Tibial nerve (tissue), 4 donors: ENCODE measurements at places on chromosomes 12 and 14. TPM values are rescaled to one million over a fixed set of nuclear protein-coding genes. Genes with fewer than 3 reads are reported as not detected.

The AMDHD1 gene
- not detected for total RNA-seq

The LAG3 gene
- total RNA-seq = 1.2 TPM

DNA sequence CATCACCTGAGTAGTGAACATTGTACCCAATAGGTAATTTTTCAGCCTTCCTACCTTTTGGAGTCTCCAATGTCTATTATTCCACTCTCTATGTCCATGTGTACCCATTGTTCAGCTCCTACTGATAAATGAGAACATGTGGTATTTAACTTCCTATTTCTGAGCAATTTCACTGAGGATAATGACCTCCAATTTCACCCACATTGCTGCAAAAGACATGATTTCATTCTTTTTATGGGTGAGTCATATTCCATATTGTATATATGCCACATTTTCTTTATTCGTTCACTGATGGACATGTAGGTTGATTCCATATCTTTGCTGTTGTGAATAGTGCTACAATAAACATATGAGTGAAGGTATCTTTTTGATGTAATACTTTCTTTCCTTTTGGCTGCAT lies 16.4 kb upstream of the BTG1 start:
- H3K27ac ChIP-seq = no peak overlapping the region
- no peaks in the 10 kb centered on the region for H3K36me3 ChIP-seq

DNA sequence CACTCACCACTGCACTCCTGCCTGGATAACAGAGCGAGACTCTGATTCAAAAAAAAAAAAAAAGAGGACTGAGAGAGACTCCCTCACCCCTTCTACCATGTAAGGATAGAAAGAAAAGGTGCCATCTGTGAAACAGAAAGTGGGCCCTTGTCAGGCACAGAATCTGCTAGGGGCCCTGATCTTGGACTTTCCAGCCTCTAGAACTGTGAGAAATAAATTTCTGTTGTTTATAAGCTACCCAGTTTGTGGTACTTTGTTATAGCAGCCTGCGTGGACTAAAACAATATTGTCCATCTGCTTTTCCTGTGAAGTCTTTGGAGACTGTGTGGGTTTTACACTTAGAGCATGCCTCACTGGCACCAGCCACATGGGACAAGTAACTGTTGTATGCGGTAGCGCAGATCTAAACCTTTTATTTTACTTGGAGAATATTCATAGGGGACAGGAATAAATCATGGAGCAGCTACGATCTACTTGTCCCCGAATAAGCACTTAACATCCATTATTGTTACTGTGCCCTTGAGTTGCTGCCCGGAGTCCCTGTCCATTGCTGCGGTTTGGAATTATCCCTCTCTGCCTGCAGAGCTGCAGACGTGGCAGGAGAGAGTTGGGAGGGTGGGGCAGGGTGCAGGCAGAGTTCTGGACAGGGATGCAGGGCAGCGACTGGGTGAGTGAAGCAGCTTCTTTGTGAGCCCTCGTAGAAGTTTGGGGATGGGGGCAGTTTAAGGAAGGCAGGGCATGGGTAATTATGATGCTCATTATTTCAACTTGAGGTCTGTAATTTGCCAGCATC lies 52.4 kb upstream of the STON2 start:
- no peaks in the 10 kb centered on the region for H3K27me3 ChIP-seq
- no peak overlapping the region for H3K4me3 ChIP-seq
- no peaks in the 10 kb centered on the region for H3K36me3 ChIP-seq
- H3K4me1 ChIP-seq = peaks cover 27% of the 10 kb centered on the region
- H3K27ac ChIP-seq = no peak overlapping the region
- DNase-seq = no peak

- no peaks in the 10 kb centered on the region for H3K27me3 ChIP-seq
- H3K4me1 ChIP-seq = peaks cover 5% of the 10 kb centered on the region
- peak overlapping the region; percentile 64 for H3K27ac ChIP-seq
- H3K4me3 ChIP-seq = no peak overlapping the region
Observed at GRCh38 chr14:103130965-103131364, 7.7 kb downstream of the TNFAIP2 start.

DNA sequence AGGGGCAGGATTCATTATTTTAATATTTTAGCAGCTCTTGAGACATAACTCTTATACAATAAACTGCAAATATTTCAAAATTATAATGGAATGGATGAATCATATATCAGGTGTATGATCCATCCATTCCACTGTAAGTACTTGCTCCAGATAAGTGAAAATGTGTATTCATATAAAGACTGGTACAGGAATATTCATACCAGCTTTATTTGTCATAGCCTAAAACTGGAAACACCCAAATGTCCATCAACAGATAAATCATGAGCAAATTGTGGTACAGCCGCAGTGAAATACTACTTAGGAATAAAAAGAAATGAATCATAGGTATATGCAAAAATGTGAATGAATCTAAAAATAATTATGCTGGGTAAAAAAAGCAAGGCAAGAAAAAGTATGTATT lies 263.6 kb upstream of the SYT10 start:
- H3K4me1 ChIP-seq = no peaks in the 10 kb centered on the region
- no peak overlapping the region for H3K4me3 ChIP-seq
- DNase-seq = no peak
- H3K36me3 ChIP-seq = no peaks in the 10 kb centered on the region

The TGFB3 gene
- 3.1 TPM for total RNA-seq

The APOLD1 gene
- 43.7 TPM for total RNA-seq

DNA sequence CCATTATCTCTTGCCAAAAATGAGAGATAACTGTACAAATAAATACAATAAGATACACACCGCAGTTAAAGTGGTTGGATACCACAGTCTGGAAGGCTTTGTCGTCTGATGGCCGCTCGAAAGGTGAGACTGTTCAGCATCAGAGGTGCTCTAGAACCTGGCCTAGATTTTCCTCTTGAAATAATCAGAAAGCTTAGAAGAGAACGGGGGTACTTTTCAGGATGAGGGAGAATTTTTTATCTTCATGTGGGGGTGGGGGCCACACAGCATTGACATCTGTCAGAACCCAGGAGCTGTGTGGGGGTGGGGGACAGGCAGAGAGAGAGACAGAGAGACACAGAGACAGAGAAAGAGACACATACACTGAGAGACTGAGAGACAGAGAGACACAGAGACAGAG lies 90.5 kb downstream of the GALNT9 start:
- H3K27me3 ChIP-seq = peaks cover 9% of the 10 kb centered on the region
- no peak overlapping the region for H3K4me3 ChIP-seq
- no peaks in the 10 kb centered on the region for H3K36me3 ChIP-seq
- H3K27ac ChIP-seq = no peak overlapping the region
- no peak for DNase-seq
- no peaks in the 10 kb centered on the region for H3K4me1 ChIP-seq

- no peak for DNase-seq
- no peaks in the 10 kb centered on the region for H3K36me3 ChIP-seq
- no peak overlapping the region for H3K4me3 ChIP-seq
- no peaks in the 10 kb centered on the region for H3K27me3 ChIP-seq
Observed at GRCh38 chr12:129886541-129886940, 17.3 kb downstream of the TMEM132D start.

The OTX2 gene
- not detected for total RNA-seq

GRCh38 chr12:74111688-74112360 lies 425.8 kb upstream of the ATXN7L3B start:
- no peak overlapping the region for H3K4me3 ChIP-seq
- no peaks in the 10 kb centered on the region for H3K4me1 ChIP-seq
- H3K27me3 ChIP-seq = no peaks in the 10 kb centered on the region
- no peak for DNase-seq
- H3K27ac ChIP-seq = no peak overlapping the region

- no peak for DNase-seq
- H3K4me1 ChIP-seq = no peaks in the 10 kb centered on the region
- H3K27me3 ChIP-seq = no peaks in the 10 kb centered on the region
- H3K27ac ChIP-seq = no peak overlapping the region
- no peaks in the 10 kb centered on the region for H3K36me3 ChIP-seq
Observed at GRCh38 chr12:52356031-52356761, 11.1 kb downstream of the KRT85 start.

DNA sequence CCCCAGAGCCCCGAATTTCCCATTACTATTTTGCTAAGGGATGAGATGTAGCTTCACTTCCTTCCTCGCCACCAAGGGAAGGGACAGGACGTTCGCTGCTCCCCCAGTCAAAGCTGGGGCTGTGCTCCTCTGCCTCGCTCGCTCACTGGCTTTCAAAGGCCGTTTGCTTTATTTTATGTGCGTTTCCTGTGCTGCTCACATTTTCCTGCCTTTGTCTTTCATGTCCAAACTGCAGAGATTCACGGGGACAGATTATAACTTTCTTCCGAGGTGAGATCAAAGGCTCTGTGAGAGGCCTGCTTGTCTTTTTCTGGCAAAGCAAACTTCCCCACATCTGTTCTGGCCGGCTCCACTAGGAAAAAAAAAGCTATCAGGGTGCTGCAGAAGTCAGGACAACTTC lies 76.0 kb upstream of the FZD10 start:
- H3K27ac ChIP-seq = no peak overlapping the region
- no peaks in the 10 kb centered on the region for H3K4me1 ChIP-seq
- H3K4me3 ChIP-seq = no peak overlapping the region
- no peaks in the 10 kb centered on the region for H3K36me3 ChIP-seq
- DNase-seq = no peak

- no peak overlapping the region for H3K27ac ChIP-seq
- H3K4me1 ChIP-seq = no peaks in the 10 kb centered on the region
- H3K36me3 ChIP-seq = no peaks in the 10 kb centered on the region
Observed at GRCh38 chr12:121334513-121335343, 17.5 kb downstream of the ANAPC5 start.

GRCh38 chr14:101033006-101033405 lies 129.5 kb upstream of the RTL1 start:
- peaks cover 15% of the 10 kb centered on the region for H3K36me3 ChIP-seq
- no peaks in the 10 kb centered on the region for H3K27me3 ChIP-seq
- no peak overlapping the region for H3K27ac ChIP-seq

- no peaks in the 10 kb centered on the region for H3K27me3 ChIP-seq
- H3K4me1 ChIP-seq = no peaks in the 10 kb centered on the region
- H3K4me3 ChIP-seq = no peak overlapping the region
- no peak overlapping the region for H3K27ac ChIP-seq
- H3K36me3 ChIP-seq = no peaks in the 10 kb centered on the region
Observed at GRCh38 chr14:34931206-34931605, 51.6 kb upstream of the SRP54 start.

DNA sequence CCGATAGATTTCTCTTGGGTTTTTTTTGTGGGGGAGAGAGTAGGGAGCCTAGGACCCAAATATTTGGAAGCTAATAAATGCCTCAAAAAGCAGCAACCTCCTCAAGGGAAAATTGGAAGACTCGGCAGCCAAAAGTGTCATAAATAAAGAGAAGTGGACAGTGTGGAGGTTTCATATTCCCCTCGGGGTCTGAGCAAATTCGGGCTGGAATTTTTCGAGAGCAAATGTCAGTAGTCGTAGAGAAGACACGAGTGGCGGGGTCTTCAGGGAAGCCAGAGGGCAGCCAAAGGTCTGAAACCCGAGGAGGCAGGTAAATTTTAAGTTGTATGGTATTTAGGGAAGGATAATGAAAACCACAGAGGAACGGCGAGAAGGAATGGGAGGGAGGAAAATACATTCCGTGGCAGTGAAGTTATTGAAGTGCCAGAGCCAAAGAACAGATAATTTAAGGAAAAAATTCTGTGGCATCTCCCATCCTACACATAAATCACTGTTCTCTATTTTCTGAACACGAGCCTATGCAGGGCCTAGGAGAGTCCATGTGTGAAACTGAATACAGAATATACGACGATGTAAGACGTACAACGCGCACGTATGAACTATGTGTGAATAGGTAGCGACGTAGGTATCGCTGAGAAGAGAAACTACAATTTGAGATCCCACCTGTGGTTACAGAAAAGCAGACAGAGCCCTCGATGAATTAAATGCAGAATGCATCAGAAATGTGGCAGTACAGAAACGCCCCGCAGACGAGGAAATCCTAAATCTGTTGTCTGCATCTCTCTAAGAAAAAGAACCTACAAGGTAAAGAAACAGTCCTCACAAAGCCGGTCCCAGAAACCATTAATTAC lies 12.9 kb downstream of the BCL11B start:
- no peaks in the 10 kb centered on the region for H3K36me3 ChIP-seq
- no peak overlapping the region for H3K4me3 ChIP-seq
- peaks cover 8% of the 10 kb centered on the region for H3K4me1 ChIP-seq
- no peaks in the 10 kb centered on the region for H3K27me3 ChIP-seq

DNA sequence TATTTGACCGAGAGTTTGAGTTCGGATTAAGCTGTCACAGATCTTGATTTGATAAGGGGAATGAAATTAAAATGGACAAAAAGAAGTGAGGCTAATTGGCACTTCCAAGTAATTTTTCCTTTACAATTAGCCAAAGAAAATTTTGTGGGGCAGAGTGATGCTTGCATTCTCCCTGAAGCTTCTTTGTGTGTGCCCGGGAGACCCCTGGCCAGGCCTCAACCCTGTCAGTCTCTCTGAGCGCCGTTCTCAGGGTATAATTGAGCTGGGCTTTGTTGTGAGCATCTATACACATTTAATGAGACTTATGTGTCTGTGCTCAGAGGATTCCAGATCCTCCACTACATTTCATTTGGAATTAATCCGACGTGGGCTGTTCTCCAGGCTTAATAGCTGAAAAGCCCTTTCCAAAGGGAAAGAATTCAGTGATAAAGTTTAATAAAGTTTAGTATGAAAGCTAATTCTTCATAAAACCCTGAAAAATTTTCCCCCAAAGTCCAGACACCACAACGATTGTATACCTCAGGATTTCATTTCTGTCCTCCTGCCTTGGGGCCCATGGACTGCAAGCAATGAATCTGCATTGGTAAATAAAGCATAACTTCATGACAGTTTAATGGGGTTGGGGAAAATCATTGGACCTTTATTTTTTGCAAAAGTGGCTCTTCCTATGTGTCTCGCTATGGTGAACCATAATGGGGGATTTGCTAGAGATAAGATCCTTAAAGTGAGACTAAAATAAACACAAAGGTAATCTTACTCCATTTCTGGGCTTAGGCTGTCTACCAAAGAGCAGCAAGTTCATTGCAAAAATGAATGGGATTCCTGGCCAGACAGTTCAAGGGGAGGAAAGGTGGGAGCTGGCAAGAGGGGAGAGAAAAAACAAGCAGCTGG lies 292.6 kb downstream of the C12orf75 start:
- no peak overlapping the region for H3K4me3 ChIP-seq
- no peaks in the 10 kb centered on the region for H3K4me1 ChIP-seq

The PITPNM2 gene
- 9.8 TPM for total RNA-seq

GRCh38 chr14:50524060-50524459 lies 8.3 kb downstream of the MAP4K5 start:
- DNase-seq = no peak
- no peaks in the 10 kb centered on the region for H3K27me3 ChIP-seq
- peak overlapping the region; percentile 23 for H3K27ac ChIP-seq
- no peaks in the 10 kb centered on the region for H3K36me3 ChIP-seq
- no peaks in the 10 kb centered on the region for H3K4me1 ChIP-seq
- H3K4me3 ChIP-seq = no peak overlapping the region

- no peak for DNase-seq
- peaks cover 35% of the 10 kb centered on the region for H3K4me1 ChIP-seq
- no peaks in the 10 kb centered on the region for H3K27me3 ChIP-seq
- peak within 1 kb of the TSS; percentile 70 for H3K27ac ChIP-seq
Observed at GRCh38 chr12:55707841-55708694, at the start of gene ITGA7. Gene ITGA7, minus strand, starts transcription at chr12:55707904. Its CDS starts 222 bp downstream, at chr12:55707682.

DNA sequence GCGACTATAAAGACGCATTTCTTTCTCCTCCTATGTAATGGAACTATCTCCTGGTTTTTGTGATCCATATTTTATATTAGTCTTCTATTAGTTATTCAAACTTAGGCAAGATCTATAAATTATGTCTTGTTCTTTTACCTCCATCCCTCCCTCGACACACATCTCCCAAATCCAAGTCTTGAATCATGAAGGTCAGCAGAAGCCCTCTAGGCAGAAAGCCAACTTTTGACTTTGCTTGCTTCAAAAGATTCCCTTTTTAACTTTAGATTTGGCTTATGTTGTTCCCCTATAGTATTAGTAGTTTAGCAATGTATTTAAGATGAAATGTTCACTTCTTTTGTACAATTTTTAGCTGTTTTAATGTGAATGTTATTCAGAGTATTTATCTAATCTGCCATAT lies 689.8 kb downstream of the SLC6A15 start:
- no peak overlapping the region for H3K4me3 ChIP-seq
- no peaks in the 10 kb centered on the region for H3K27me3 ChIP-seq
- no peak for DNase-seq
- H3K27ac ChIP-seq = no peak overlapping the region
- no peaks in the 10 kb centered on the region for H3K36me3 ChIP-seq
